Activated CD4-positive, CD25-positive, alpha-beta regulatory T cell treated with anti-CD3 and anti-CD28 coated beads, Interleukin-2, amount 50 U/mL, for 72 hours (primary cell): ENCODE measurements at places on chromosomes 11 and 22.

GRCh38 chr11:9397746-9398680 is 13.6 kb downstream of the IPO7 start:
- no peak for DNase-seq

DNA sequence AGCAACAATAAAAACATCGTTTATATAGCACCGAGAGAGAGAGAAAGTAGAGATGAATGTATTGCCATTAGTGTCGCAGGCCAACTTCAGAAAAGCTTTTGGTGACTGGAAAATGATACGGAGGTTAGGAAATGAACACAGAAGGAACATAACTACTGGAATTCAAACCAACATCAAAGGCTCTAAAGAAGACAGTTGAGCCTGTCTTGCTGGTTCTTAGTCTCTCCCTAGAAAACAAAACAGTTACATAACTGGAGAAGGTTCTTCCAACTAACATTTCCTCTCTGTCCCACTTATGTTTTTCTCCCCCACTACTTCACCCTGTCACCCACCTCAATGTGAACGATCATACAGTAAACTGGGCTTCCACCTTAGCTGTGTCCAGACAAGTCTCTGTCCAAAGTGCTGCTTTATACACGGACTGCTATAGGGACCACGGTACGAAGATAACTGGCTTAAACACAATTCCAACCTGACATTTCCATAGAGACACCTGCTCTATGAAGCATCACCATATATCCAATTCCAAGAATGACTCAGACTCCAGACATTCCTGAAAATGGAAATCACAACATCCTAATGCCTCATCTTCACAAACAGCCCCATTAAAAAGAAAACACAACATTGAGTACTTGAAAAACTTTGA is 85.2 kb upstream of the ARHGAP32 start:
- no peak for DNase-seq

GRCh38 chr11:36450110-36450572 is 59.9 kb downstream of the TRAF6 start:
- DNase-seq, result no peak

GRCh38 chr11:834371-835316 is 1.9 kb downstream of the CD151 start:
- DNase-seq, result no peak

GRCh38 chr11:120295099-120295498 is 30.0 kb upstream of the TLCD5 start:
- no peak for DNase-seq

GRCh38 chr11:124727474-124727873 is 12.3 kb upstream of the NRGN start:
- DNase-seq, result no peak

- no peak for DNase-seq
Observed at GRCh38 chr11:117795638-117796455, 1.2 kb downstream of the DSCAML1 start.

- DNase-seq, result no peak
Observed at GRCh38 chr22:36440429-36441002, 40.9 kb downstream of the TXN2 start.

- DNase-seq, result no peak
Observed at GRCh38 chr11:12292766-12293165, 84.6 kb upstream of the PARVA start.

GRCh38 chr11:20041499-20041898 is 118.8 kb downstream of the DBX1 start:
- no peak for DNase-seq

DNA sequence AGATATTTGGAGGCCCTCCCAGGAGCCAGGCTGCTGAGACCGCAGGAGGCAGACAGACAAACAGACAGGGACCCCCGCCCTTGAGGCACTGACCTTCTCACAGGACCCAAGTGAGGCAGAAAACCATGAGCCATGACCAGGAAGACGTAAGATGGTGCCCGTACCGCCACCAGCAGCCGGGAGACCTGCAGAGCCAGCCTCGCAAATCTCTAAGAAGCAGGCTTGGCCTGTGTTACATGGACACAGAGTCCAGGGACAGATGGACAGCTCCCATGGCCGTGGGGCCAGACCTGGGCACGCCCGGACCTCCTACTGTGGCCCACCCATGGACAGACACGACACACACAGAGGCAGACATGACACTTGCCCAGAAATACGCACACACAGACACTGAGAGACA is 30.7 kb upstream of the TOLLIP start:
- no peak for DNase-seq

DNA sequence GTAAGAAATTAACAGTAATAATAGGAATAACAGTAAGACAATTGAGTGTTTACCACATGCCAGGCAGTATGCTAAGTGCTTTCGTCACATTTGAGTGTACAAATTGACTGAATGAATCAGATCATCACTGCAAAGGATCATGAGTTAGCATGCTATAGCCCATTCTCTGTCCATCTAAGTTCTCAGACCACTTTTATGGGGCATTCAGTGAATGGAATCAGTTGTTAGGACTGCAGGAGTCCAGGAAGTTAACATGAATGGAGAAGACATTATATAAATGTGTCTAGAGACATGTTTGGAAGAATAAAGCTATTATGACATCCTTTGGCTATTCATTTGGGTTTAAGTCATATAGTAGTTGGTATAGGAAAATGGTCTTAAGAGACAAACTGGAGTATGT is 59.9 kb downstream of the NCAM1 start:
- DNase-seq, result no peak

GRCh38 chr11:15127341-15127740 is 12.6 kb downstream of the INSC start:
- no peak for DNase-seq

DNA sequence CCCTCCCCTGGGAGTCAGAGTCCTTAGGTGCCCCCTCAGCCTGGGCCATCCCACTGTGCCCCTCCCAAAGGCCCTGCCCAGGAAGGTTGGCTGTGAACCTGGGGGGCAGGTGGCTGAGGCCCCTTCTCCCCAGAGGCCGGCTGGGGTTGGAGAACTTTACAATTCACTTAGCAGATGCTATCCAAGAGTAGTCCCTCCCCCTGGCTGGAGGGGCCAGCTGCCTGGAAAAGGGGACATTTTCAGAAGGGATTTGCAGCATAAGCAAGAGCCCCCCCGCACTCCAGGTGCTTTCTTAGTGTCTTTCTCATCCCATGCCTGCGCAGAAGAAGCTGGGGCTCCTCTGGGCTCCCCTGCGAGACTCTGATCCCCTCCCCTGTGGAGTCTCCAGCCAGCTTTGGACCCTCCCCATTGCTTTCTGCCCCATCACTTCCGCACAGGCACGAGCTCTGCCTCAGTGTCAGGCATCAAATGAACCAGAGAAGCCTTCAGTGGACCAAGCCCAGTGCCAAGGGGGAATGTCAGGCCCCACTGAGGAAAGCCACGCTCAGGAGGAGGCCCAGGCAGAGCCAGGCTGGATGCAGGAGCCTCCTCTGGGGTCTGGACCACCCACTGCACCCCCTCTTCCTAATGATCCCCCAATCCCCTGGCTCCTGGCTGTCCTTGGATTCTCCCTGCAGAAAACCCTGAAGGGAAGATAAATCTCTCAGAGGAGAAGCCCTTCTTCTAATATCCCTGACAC is 3.7 kb downstream of the SSTR3 start:
- DNase-seq, result peak; percentile 24

GRCh38 chr11:2828585-2829330 is 56.8 kb downstream of the CDKN1C start:
- DNase-seq, result no peak

DNA sequence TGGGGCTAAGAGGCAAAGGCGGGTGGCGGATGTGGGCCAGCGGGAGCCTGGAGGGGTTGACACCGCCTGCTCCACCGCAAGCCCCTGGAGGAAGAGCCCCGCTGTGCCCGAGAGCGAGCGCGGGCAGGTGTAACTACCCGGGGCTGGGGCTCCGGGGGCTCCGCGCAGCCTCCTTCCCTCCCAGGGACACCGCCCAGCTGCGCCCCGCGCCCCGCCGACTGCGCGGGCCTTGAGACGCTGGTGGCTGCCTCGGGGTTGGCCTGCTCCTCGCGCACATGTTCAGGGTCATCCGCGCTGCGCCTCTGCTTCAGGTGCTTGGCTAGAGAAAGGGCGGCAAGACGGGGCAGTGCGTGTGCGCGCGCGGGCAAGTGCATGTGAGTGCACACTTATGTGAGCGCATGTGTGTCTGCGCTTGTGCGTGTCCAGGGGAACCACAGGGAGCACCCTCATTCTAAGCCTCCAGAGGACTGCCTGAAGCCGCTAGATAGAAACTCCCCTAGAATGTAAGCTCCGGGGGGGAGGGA is 197.5 kb upstream of the TMEM45B start:
- no peak for DNase-seq

DNA sequence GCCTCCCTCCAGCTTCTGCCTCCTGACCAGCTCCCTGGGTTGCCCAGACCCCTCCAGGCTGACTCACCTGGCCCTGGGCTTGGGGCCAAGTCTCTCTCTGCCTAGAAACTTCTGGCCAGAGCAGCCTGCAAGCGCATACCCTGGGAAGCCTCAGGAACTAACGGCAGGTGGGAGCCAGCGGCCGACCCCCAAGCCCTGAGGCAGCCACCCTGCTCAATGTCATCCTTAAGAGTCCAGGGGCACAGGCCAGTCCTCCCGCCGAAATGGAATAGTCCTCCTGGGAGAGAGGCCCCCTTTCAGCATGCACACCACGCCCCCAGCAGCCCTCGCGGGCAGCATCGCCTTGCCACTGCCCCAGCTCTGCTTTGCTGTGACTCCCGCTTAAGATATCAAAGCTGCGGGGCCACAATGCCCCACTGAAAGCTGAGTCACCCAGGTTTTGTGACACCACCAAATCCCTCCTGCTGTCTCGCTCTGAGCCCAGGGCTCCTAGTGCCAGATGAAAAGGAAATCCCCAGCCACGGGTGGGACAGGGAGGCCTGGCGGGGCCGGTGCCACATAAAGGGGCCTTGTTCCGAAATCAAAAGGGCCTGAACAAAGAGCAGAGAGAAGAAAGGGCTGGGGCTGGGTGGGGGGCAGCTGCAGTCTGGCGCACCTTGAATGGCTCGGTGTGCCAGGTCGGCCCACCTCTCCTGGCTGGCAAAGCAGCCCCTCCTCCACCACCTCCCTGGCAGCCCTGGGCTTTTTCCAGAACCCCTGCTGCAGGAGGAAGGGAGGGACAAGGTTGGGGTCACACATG is 21.4 kb upstream of the FGF3 start:
- DNase-seq, result peak; percentile 13

DNA sequence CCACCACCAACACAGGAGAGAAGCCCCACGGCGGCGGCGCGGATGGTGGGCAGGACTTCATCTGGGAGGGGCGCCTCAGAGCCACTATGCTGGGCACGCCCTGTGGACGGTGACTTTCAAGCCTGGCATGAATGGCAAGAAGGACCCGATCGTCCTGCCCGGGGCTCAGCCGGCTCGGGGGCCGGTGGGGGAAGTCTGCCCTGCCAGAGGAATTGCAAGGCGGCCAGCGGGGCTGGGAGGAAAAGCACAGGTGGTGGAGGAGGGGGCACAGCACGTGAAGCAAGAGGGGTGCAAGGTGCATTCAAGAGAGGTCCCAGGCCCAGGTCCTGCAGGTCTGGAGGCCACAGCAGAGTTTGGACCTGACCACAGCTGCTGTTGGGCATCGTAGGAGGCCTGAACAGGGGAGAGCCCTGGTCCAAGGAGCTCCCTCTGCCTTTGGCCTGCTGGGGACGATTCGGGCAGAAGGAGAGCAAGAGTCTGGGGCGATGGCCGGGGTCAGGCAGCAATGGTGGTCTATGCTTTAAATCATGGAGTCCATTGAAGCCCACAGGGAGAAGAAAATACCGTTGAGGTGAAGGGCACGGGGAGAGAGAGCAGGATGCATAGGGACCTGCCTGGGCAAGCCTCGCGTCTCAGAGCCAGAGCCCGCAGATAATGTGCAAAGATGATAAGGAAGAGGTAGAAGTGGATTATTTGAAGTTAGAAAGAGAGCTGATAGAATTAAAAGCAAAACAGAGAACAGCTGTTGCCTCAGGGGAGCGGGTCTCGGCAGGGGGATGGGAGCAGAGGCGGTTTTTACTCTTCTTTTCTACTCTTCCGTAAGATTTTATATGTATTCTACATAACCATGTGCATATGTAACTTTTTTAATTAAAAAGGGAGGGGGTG is 82.6 kb upstream of the SHISAL1 start:
- peak; percentile 22 for DNase-seq

- DNase-seq, result no peak
Observed at GRCh38 chr11:21896746-21897602, 295.9 kb upstream of the ANO5 start.

DNA sequence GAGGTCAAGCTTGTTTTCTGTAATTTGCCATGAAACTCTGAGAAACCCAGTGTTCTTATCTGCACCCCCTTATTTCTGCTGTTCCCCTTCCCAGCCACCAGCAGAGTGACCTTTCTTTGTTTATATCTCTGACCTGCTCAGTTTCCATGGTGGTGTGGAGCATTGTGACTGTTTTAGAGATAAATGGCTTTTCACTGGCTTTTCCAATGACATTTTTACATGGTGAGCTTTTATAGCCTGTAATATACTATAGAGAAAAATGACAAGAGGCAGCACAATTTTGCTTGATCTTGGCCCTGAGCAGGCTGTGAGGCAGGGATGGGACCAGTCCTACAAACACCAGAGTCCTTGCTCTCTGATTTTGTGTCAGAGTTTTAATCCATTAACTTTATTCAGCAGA is 233.9 kb downstream of the FAT3 start:
- DNase-seq, result no peak

DNA sequence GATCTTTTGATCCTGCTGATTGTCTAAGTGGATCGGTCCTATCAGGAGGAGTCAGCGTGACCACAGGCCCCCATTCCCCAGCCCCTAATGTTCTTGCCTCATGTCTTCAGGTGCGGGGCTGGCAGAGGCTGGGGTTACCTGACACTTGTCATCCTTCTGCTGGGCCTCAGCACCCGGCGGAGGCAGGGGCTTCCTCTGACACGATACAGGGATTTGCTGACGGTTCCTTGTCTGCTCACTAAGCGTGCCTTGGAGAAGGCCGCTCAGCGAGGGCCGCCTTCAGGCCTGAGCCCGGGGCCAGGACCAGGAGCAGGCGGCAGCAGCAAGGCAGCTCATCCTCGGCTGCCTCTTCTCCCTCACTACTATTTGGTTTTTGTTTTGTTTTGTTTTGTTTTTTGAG is 45.7 kb upstream of the KCNQ1OT1 start:
- no peak for DNase-seq

DNA sequence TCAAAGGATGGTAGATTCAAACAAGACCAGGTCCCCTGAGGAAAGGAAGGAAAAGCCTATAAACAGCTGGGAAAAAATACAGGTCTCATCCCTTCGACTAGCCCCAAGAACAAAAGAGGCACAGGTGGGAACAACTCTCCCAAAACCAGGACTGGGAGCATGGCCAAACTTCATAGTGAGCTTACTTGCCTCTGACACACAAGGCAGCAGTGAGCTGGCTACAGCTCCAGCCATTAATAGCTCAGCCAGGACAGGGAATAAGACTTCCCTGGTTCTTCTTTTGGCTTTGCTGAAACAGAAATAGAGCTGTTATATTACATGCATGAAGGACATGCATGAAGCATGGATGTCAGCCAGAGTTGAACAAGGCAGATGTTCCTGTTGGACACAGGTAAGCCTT is at the start of gene OR10A2:
OR10A2 (plus strand) TSS at position 97 of the 400 bp plus-strand sequence. CDS start 6,698 bp downstream, outside the sequence.
- no peak for DNase-seq

DNA sequence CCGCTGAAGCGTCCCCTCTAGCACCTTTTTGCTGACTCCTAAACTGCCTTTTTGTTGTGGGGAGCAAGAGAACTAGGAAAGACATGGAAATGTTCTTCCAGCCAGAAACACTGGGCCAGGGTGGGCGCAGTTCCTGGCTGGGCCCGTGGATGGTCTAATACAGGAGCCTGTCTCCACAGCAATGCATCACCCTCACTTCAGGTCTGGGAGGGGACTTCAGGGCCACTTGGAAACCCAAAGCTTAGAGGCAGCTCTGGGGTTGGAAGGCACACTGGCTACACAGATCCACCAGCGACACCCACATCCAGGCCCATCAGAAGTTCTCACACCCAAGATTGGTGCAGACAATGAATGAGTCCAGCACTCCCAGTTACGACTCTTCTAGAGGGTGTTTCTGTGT is 120.3 kb downstream of the ETS1 start:
- no peak for DNase-seq

GRCh38 chr11:132123449-132123848 is 753.0 kb downstream of the NTM start:
- no peak for DNase-seq
